ENCODE measurements at places on chromosomes 6 and 20. TPM values are rescaled to one million over a fixed set of nuclear protein-coding genes. Genes with fewer than 3 reads are reported as not detected.

The CDSN gene
- total RNA-seq, result not detected

The PPP1R3G gene
- total RNA-seq, result 0.39 TPM

The TMEM217 gene
- total RNA-seq, result 15.5 TPM

- no peak for DNase-seq
Observed at GRCh38 chr6:150328744-150329405, 39.9 kb upstream of the IYD start.

Measured in pulmonary artery endothelial cell (primary cell).